ENCODE measurements at places on chromosomes 3 and 15.

GRCh38 chr3:36146404-36146803, 233.9 kb upstream of the STAC start:
- no peak for DNase-seq

DNA sequence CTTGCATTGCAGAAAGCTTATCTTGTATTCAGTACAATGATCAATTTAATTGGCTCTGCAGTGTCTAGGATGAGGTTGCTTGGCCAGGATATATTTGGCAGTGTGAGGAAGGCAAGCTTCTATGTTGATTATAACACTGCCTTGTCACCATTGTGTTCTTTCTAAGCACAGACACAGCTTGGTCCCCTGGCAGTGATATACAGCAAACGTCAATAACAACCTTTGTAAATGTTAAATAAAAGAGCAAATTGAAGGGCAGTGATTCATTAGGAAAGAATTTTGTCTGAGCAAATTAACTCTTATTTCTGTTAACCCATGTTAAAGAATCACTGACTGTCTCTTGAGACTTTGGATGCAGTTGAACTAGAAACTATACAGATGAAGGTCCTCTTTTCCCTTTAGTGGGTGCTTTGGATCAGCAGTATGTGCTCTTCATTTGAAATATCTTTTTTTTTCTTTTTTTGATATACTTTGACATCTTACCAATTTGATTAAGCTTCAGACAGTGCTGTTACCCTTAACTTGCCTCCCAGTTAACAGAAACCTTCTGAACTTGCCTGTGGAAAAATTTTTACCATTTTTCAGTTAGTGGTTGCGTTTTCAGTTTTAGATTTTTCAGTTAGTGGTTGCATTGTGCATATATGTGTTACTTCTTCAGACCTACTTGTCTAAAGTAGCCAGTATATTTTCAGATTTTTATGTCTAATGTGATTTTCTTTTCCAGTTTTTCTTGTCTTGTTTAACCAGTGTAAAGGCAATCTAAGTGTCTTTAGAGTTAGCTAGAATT, 199.8 kb downstream of the TCF12 start:
- DNase-seq, result no peak

DNA sequence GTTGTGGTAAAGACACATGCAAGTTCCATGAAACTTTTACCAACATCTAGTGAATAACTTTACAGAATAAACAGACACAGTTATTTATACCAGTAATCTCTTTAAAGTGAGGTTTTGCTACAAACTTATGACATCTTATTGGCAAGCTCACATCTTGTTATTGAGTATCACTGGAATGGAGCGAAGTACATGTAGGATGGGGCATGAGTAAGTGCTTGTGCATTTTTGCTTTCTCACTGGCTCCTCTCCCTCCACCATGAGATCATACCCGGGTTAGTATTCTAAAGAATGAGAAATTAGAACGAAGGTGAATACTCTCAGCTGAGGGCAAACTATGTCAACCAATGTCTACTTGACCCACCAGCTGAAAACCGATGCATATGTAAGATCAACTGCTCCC, 193.3 kb upstream of the ZNF717 start:
- no peak for DNase-seq

DNA sequence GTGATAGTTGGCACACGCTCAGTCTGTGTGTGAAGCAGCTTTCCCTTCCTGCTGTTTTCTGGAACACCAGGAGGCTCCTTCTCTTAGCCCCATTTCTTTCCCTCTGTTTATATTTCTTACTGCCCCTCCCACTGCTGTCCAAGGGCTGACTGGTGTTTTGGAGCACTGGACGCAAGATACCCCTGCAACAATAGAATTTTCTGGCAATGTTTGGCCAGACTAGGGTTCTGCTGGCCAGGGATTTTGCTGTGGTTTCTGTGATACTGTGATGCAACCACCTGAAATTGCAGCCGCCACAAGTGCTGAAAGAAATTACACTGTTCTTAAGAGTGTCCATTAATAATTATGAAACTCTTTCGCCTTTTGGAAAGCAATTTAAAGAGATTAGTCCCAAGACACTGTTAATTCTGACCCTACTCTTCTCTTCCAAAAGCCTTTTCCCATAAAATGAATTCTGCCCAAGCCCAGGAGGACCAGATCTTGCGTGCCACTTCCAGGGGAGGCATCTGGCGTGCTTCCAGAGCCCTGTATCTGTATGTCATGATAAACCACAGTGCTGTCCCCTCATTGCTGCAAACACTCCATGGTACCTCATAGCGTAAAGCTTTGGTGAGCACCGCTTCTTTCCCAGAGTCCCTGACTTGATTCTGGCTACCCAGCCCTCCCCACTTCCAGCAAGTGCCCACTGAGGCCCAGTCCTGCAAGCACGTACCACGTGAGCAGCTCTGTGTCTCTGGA, 159.4 kb upstream of the CHRM5 start:
- DNase-seq, result no peak

DNA sequence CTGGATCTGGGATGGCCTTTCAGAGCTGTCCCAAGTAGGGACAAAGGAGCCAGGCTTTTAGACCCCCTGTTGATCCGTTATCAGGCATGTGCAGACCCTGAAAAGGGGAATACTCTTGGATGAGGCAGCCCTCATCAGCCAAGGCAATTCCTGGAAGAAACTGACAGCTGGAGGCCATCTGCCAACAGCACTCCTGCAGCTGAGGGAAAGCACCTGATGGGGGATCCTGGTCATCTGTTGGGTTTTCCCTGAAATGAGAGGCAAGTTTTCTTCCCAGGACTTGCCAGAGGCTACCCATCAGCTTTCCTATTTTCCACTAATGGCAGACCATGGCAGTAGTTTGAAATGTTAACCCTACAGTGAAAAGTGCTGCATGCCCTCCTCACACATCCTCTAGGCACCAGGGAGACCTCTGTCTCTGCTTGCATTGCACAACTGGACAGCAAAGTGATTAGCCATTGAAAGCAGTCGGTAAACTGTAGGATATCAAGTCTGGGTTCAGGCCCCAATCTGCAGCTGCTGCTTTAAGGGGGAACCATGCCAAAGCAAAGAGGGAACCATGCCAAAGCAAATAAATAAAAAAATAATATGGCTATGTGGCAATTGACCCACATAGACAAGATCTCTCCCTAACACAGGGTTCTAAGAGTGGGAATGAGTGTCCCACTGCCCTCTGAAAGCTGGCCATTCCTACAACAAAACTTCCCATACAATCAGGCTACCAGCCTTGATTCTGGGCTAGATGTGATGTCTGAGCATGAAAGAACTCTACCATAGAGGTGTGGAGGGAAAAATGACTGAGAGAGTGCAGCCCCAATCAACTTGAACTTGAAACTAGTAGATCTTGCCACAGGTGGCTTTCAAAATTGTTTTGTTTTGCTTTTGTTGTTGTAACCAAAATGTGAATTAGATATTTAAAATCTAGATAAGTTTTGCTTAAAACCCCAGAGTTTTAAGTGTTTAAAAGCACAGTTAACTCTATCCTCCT, 232.0 kb upstream of the STT3B start:
- DNase-seq, result peak; percentile 48

GRCh38 chr3:191366675-191367074, 36.3 kb upstream of the UTS2B start:
- no peak for DNase-seq

GRCh38 chr15:31557899-31558298, 231.3 kb downstream of the KLF13 start:
- no peak for DNase-seq

DNA sequence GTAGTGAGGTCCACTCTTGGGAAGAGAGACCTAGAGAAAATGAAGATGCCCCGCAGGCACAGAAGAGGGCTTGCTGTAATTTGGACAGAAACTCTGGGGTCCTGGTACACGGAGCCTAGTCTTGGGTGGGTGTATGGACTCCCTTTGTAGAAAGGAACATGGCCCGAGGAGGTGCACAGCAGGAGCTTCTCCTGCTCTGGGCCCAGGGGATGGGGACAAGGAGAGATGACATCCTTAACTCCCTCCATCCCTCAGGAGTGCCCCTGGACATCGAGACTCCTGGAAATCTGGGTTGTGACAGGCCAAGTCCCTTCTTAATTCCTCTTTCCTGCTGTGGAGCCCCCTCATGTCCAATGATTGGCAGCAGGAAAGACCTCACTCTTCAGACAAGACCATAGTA, 29.9 kb upstream of the ABHD2 start:
- no peak for DNase-seq

DNA sequence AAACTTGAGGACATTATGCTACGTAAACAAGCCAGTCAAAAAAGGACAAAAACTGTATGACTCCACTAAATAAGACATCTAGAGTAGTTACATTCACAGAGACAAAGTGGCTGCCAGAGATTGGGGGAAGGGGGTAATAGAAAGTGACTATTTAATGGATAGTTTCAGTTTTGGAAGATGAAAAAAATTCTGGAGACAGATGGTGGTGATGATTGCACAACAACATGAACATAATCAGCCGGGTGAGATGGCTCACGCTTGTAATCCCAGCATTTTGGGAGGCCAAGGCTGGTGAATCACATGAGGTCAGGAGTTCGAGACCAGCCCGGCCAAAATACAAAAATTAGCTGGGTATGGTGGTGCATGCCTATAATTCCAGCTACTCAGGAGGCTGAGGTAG, 40.6 kb downstream of the DPP8 start:
- DNase-seq, result no peak

- DNase-seq, result no peak
Measured at GRCh38 chr15:68783226-68784058, 37.3 kb downstream of the ANP32A start.

- DNase-seq, result no peak
Measured at GRCh38 chr3:122941228-122942206, 86.0 kb downstream of the SEMA5B start.

GRCh38 chr3:188663839-188664238, 507.9 kb upstream of the TPRG1 start:
- DNase-seq, result no peak

- peak; percentile 86 for DNase-seq
Measured at GRCh38 chr15:50354838-50355618, at the start of gene GABPB1. Gene GABPB1, minus strand, starts transcription at chr15:50355198. Its CDS starts 45,400 bp downstream, at chr15:50309798.

DNA sequence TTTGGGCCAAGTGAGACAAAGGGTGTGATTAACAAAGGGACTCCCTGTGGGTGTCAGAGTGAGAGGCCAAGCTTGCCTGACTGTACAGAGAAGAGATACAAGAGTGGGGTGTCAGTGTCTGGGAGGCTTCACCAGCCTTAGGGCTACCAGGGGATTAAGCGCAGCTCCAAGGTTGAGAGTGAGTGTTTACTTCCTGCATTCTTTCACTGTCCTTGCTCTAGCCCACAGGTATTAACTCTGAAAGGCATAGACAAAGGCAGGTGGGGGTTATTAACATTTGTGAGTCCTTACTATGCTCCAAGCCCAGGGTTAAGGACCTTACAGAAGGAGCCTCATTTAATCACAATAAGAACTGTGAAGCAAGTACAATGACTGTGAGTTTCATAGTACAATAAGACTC, 107.6 kb downstream of the IL20RB start:
- no peak for DNase-seq

DNA sequence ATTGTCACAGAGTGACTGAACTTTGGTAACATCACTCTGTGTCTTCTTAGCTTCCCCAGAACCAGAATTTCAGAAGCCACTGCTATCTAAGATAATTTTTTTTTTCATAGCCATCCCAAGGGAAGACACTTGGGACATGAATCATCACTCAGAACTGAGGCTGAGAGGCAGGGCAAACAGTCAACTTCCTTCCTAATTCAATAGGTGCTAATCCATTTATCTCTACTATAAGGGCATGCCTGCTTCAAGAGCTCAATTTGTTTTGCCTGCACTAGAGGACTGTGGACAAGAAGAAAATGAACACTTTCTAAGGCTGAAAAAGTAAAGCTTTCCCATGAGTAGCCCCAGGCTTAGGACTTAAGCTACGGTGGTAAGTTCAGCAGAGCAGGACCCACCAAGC, 56.7 kb upstream of the MYRIP start:
- no peak for DNase-seq

- DNase-seq, result no peak
Measured at GRCh38 chr3:13963137-13963886, 83.4 kb upstream of the WNT7A start.

DNA sequence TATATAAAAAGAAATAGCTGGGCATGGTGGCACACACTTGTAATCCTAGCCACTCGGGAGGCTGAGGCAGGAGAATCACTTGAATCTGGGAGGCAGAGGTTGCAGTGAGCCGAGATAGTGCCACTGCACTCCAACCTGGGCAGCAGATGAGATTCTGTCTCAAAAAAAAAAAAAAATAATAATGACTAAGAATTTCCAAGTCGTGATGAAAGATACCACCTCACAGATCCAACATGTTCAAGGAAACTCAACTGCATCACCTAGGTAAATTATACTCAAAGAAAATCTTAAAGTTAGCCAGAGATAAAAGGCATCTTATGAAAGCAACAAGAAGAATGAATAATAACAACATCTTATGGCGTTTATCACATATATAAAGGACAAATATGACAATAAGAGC, 50.1 kb downstream of the DOCK3 start:
- no peak for DNase-seq

DNA sequence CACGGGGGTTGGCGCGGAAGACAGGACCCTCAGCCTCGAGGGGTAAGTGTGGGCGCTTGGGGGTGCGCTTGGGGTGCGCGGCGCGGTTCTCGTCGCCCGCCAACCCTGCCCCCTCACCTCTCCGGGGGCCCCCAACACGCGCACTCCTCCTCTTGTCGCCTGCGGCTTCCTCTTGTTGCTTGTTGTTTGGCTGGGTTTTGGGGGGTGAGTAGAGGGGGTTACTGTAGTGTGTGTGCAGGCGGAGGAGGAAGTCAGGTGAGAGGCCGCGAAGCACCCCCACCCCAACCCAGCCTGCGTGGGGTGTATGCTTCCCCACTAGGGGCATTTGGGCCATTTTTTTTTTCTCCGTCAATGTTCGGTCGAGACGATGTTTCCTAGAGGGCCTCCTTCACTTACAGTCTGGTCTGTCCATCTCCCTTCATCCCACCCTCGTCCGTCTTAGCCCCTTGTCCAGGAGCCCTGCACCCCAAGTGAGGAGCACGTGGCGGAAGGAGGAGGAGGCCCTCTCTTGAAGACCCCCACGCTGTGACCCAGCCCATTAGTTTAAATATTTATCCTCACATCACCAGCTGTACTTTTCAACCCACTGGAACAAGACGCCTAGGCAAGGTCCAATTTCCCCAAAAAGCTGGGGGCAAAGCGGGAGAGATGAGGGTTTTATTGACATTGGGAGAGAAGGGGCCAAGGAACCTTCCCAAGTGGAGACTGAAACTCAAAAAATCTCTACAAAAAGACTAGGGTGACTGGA, 20.4 kb upstream of the SATB1 start:
- no peak for DNase-seq
